Activated T-helper 1 cell treated with anti-CD3 and anti-CD28 coated beads, Interleukin-2, amount 50 U/mL, for 16 hours (primary cell): ENCODE measurements at places on chromosomes 12 and 14.

DNA sequence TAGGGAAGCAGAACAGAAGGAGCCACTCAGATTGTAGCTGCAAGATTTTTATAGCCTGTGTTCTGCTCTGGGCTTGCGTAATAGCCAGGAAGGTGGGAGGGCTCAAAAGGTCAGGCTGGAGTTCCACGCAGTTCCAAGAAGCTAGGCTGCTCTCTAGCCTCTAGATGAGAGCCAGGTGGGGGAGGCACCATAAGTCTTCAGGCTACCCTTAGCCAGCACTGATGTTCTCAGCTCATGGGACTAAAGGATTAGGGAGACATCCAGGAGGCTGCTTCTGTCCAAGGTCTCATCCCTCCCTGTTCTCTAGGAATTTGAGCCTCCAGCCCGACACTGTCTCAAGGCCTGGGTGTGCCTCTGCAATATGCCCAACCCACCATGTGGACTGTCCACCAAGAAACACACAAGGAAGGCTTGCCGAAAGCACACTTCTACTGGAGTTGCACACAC lies 1.7 kb downstream of the LMBR1L start:
- DNase-seq: no peak

GRCh38 chr12:94427501-94428381 lies 31.9 kb downstream of the CEP83 start:
- DNase-seq: no peak

DNA sequence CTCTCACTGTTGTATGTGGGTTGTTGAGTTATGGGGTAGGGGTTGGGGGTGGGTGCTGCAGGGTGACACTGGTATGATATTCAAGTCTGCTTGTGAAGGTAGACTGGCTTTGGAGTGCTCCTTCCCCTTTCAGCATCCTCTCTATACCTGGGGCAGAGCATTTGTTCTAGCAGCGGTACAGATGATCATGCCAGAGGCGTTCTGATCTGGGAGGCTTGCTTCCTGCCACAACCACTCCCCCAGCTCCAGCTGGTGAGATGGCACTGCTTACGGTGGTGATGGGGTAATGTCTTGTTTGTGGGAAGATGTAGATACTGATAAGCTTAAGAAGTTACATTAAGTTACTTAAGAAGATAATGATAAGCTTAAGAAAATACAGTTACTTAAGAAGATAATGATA lies 131.8 kb downstream of the ERC1 start:
- peak; percentile 7 for DNase-seq

DNA sequence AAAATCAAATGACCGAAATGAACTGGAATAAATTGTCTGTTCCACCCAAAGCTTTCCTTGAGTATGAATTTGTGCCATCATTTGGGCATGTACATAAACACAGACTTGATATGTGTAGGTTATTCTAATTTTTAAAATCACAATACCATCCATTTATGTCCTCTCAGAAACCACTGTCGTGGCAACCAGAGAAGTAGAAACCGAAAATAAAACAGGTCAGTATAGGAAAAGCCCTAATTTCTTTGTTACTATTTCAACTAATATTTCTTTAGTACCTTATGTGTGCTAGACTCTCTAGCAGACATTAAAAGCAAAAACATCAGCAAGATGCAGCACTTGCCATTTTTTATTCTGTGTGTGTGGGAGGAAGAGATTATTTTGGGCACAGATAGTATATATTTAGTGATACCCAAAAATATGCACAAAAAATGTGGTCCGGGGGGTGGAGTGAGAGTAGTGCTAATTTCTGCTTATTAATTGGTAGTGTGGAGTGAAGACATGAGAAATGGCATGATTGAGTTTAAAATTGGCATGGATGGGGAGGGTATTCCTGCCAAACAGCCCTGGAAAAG lies 130.8 kb upstream of the CNTN1 start:
- no peak for DNase-seq

- DNase-seq: no peak
Observed at GRCh38 chr12:50282721-50283228, 545 bp downstream of the LIMA1 start.
